ENCODE measurements at places on chromosomes 7 and 10.
A peak's percentile ranks its signal among the peaks of the same experiment; 100 is the strongest.

GRCh38 chr7:85135977-85136376 lies 50.9 kb downstream of the SEMA3D start:
- peak; percentile 8 for DNase-seq

DNA sequence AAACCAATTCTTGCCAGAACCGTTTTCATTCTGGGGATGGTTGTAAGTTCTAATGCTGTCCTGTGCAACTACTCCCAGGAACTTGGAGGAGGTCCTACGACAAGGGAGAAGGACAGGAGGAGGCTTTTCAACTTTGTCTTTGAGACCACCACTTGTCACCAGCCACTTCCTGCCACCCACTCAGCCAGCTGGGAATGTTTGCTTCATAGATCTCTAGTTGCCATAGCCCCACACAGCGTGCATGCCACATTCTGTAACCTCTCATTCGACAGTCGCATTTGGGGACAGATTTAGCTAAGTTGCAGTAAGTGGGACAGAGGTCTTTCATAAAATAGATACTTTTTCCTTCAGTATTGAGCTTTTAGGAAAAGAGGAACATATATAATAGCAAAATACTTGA lies 78.0 kb downstream of the TAF3 start:
- no peak for DNase-seq

DNA sequence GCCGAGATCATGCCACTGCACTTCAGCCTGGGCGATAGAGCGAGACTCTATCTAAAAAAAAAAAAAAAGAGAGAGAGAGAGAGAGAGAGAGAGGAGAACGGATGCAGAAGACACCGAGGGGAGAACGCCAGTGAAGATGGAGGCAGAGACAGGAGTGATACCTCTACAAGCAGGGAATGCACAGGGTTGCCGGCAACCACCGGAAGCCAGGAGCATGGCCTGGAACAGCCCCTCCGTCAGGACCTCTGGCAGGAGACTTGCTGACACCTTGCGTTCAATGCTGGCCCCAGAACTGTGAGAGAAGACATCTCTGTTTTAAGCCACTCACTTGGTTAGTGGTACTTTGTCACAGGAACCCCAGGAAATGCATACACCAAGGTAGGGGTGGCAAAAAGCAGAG lies 38.1 kb upstream of the DUSP5 start:
- no peak for DNase-seq

GRCh38 chr7:153430931-153431330 lies 621.3 kb upstream of the DPP6 start:
- DNase-seq, result no peak

DNA sequence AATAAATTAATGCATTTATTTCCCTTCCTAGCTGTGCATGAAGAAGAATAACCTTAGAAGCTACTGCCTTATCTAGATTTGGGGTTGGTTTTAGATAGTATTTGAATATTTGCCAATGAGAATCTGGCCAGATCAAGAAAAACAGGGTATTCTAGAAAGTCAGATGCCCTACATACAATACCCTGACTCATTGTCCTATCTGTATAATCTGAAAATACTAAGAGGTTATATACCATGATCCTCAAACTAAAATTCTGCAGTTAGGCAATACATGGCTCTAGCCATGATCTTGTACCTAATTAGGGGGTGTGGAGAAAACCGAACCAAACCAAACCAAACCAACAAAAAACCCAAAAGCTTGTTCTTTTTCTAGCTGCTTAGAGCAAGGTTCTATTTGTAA lies 240.4 kb upstream of the LYZL1 start:
- no peak for DNase-seq
